ENCODE measurements at places on chromosomes 3 and 15.

DNA sequence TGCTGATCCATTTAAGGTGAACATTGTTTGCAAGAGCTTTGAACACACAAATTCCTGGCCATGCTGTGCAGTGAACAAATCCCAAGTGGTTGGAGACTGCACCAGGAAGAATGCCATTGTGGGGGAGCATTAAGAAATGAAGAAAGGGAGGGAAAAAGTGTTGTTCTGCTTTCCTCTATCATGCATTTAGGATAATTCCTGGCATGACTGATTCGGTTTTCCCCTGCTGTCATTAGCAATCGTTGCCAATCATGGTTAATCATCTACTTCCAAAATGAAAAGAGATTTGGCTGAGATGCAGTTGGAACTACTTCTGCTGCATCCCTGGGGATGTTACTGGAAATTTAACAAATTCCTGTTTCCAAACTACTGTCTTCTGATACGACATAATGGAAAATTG is 73.7 kb upstream of the ZPLD1 start:
- no peak for DNase-seq

DNA sequence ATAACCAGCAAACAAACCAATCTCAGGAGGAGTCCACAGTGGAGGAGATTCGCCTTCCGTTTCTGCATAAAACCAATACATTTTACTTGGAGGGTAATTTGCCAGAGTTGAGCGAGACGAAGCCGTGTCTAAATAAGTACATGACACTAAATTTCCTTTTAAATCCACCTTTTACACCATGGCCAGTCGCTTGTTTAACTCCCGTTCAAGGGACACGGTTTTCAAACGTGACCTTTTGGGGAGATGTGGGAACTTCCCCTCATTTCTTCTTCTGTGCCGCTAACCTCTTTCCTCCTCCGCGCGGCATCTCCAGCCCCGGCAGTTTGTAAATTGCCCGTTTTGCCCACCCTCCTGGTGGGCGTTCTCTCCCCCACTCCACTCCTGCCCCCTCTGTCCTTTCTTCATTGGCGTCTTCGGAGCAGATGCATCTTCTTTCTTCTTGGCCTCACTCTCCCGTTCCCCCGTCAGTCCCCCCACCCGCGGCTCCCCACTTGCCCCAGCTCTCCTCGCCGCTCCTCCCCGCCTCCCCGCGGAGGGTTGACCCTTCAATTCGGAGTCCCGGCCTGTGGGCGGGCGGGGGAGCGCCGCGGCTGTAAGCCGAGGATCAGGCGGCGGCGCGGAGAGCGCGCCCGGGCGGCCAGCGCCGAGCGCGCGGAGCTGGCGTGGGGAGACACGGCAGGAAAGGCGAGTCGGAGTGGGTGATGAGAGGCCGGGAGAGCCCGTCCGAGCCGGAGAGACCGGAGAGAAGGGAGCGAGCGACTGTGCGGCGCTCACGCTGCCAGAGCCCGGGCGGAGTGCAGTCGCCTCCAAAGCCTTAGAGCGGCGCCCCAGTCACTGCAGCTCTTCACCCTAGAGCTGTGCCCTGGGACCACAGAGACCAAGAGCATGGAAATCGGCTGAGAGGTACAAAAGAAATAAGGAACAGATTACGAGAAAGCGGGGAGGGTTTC is at the start of gene NLGN1:
TSS of gene NLGN1 (plus strand) at position 584 of the 950 bp plus-strand sequence.
- DNase-seq: peak; percentile 74

GRCh38 chr3:138465925-138466324 is 31.5 kb downstream of the ESYT3 start:
- no peak for DNase-seq

GRCh38 chr15:29046977-29047376 is 161.2 kb downstream of the APBA2 start:
- no peak for DNase-seq

DNA sequence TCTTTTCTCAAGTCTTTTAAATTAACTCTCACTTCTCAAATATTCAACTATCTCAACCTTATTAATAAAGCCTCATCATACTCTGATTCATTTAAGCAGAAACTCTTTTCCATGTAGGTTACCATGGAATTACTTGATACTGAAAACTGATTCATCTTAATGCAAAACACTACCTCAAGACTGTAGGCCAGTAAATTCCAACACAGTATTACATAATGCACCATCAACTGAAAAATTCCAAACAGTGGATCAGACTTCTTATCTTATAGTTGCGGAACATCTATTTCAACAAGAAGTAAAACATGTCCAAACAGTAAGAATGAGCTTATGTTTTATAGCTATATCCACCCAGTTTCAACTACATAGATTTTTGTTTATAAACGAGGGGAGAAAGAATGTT is 124.5 kb downstream of the PEAK1 start:
- no peak for DNase-seq

- no peak for DNase-seq
Measured at GRCh38 chr3:19250959-19251610, 102.8 kb downstream of the KCNH8 start.

- DNase-seq: no peak
Measured at GRCh38 chr3:23701716-23702597, 103.8 kb upstream of the UBE2E1 start.

DNA sequence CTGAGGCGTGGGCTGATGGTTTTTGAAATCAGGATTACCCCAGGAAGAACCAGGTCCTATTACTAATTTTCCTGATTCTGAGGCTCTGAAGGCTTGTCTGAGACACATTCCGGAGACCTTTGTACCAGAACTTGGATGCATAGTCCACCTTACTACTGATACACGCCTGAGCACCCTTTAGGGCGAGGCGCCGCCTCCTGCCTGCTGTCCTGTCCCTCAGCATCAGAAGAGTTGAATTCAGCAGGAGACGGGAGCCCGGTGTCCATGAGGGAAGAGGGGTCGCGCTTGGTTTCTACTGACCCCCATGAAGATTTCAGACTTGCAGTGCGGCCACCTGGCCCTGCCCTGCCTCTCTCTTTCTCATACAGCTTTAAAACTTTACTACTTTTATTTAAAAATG is 49.9 kb downstream of the KLF13 start:
- no peak for DNase-seq

DNA sequence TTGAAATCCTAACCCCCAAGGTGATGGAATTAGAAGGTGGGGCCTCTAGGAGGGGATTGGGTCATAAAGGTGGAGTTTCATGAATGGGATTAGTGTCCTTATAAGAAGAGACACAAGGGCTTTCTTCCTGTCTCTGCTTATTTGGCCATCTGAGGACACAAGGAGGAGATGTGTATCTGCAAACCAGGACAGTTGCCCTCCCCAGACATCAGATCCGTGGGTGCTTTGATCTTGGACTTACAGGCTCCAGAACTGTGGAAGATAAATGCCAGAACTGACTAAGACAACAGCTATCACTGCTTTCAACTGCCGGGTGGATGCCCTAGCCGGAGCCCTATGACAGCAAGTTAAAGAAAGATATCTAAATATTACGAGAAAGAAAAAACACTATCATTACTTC is 94.4 kb downstream of the CHRNA7 start:
- DNase-seq: no peak

GRCh38 chr3:145070795-145071194 is 1090.2 kb downstream of the PLOD2 start:
- no peak for DNase-seq

- no peak for DNase-seq
Measured at GRCh38 chr3:59189526-59189925, 139.7 kb upstream of the CFAP20DC start.

DNA sequence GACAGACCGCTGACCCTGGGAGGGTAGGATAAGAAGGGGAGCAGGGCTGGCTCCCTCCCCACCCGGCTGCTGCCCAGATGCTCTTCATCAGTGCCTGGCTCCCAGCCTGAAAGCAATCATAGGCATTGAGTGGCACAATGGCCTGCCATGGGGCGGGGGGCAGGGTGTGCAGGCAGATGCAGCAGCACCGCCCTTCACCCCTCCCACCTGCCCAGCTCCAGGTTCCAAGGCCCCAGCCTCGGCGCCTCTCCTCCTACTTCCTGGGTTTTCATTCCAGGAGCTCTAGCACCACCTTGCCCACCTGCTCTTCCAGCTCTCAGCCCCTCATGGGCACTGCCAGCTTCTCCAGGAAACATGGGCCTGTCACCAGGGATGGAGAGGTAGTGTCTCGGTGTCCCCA is 101.7 kb downstream of the MEGF11 start:
- peak; percentile 32 for DNase-seq

GRCh38 chr3:81778678-81779182 is 17.3 kb upstream of the GBE1 start:
- DNase-seq: peak; percentile 77

- no peak for DNase-seq
Measured at GRCh38 chr15:62957130-62957529, 85.4 kb upstream of the TPM1 start.

GRCh38 chr3:88225326-88226008 is 75.7 kb downstream of the C3orf38 start:
- no peak for DNase-seq

DNA sequence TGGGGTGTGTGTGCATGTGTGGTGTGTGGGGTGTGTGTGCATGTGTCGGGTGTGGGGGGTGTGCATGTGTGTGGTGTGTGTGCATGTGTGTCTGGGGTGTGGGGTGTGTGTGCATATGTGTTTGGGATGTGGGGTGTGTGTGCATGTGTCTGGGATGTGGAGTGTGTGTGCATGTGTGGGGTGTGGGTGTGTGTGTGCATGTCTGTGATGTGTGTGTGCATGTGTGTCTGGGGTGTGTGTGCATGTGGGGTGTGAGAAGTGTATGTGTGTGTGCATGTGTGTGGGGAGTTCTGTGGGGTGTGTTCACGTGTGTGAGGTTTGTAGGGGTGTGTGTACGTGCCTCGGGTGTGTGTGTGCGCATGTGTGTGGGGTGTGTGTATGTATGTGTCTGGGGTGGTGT is 6.7 kb upstream of the OCA2 start:
- DNase-seq: no peak

- no peak for DNase-seq
Measured at GRCh38 chr3:185059766-185060165, 93.1 kb downstream of the C3orf70 start.

Data from heart right ventricle (tissue), 16 donors.